ENCODE measurements at places on chromosomes 2 and 18. TPM values are rescaled to one million over a fixed set of nuclear protein-coding genes. Genes with fewer than 3 reads are reported as not detected.

GRCh38 chr2:10889651-10890215, 22.0 kb upstream of the KCNF1 start:
- no peak for DNase-seq

GRCh38 chr2:27823135-27823534, 51.6 kb downstream of the MRPL33 start:
- no peak for DNase-seq

DNA sequence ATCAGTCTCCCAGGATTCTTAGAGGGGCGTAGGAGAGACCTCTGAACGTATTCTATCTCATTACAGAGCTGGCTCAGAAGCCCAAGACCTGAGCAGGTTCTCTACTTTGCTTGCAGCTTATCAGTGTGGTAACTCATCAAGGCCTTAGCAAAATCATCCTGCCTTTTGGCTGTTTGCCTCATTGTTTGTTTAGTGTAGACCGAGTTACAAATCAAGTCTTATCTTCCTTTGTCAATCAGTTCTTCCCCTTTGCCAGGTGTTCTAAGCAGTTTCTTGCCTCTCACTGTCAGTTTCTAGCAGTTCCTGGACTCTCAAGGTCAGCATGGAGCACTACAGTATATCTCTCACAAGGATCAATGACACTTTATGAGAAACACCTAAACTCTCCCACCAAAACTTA, 30.9 kb upstream of the NAB1 start:
- DNase-seq, result no peak

Gene FAM110C
- total RNA-seq, result 0.58 TPM

Gene TUBA3E
- not detected for total RNA-seq

Gene SH3RF3
- total RNA-seq, result 6.4 TPM

Gene LIMS3
- total RNA-seq, result 3.7 TPM

Gene SNX17
- total RNA-seq, result 79.1 TPM

All from sciatic nerve (tissue), 2 donors.